ENCODE measurements at places on chromosomes 7 and 10.

DNA sequence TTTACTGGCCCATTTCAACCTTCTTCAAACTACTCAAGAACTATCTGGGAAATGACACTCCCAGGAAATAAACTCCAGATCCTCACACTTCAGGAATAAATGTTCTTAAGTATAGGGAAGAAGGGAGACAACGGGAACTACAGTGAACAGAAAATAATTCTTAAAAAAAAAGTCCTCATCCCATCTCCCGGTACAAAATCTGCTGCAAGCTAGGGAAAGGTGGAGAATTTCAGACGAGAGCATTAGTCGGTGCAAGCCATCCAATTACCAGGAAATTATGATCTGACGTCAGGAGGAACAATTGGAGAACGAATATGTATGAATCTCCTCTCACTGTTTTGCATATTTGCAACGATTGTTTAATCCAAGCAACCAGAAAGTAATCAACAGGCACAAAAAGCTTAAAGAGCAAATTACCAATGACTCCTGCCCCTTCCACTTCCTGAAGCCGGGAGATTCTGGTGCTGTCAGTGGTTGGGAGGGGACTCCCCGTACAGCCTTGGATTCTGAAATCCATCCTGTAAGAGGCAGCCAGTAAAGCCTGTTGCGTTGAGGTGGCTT lies 15.1 kb upstream of the GATA3 start:
- no peak for DNase-seq

DNA sequence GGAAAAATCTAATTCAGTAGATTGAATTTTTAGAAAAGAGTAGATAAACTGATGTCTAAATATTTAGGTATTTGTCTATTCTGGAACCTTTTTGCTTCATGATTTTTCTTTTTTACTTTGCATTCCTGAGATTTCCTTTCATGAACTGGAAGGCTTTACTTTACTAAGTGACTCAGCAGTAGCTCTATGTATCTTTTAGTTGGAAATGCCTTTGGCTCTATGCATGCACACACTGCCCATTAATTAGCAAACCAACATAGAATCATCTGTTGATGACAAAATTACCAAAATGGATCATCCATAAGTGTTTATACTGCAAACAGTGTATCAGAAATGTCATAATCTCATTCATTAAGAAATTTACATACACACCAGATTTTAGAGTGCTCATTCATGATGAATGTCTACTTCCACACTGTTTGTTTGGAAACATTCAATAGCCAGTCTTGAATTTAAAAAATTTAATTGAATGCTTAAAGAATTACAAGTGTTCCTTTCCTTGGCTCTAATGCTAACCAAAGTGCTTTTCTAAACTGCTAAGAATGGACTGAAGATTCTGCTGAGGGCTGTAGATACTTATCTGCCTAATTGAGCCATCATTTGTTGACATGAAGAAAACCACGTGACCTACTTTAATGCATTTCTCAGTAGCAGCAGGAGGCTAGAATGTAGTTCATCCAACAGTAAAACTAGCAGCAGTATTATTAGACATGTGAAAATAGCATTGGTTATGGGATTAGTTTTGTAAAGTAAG lies 282.0 kb downstream of the ADK start:
- no peak for DNase-seq

DNA sequence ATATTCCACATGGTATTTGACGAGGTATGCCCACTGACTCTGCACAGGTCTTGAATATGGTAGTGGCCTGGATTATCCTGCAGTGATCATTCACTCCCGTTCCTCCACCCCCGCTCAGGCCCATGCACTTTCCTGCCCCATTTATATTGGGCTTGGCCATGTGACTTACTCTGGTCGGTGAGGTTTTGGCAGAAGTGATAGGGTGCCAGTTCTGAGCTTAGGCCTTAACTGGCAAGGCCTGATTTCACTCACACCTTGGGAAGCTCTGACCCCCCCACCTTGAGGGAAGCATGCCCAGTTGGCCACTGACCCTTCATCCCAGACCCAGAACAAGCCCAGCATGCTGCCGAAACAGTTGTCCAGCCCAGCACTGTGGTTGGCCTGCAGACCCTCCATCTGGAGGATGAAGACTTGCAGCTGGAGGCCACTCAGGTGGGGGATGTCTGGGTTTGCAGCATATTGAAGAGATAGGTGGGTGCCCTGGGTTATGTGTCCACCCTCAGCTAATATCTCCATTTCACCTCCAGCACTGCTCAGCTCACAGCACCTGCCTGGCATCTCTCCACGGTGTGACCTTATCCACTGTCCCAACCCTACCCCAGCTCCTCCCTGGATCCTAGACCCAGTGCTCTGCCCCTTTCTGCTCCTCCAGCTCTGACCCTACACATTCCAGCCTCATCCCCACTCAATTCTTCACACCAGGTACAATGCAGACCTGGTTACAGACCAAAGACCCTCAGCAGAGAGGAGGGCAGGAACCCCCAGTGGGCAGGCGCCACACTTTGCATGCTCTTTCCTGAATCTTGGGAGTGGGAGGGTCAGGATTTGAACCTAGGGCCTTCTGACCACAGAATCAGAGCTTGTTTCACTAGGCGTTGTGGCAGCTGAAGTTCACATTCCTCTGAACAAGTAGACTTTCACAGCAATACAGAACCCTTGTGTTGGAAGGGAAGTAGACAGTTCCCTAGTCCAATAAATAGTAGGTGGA lies 138.1 kb upstream of the CHST15 start:
- no peak for DNase-seq

- DNase-seq: no peak
These were observed 41.3 kb downstream of the RBM33 start for GRCh38 chr7:155685791-155686160.

DNA sequence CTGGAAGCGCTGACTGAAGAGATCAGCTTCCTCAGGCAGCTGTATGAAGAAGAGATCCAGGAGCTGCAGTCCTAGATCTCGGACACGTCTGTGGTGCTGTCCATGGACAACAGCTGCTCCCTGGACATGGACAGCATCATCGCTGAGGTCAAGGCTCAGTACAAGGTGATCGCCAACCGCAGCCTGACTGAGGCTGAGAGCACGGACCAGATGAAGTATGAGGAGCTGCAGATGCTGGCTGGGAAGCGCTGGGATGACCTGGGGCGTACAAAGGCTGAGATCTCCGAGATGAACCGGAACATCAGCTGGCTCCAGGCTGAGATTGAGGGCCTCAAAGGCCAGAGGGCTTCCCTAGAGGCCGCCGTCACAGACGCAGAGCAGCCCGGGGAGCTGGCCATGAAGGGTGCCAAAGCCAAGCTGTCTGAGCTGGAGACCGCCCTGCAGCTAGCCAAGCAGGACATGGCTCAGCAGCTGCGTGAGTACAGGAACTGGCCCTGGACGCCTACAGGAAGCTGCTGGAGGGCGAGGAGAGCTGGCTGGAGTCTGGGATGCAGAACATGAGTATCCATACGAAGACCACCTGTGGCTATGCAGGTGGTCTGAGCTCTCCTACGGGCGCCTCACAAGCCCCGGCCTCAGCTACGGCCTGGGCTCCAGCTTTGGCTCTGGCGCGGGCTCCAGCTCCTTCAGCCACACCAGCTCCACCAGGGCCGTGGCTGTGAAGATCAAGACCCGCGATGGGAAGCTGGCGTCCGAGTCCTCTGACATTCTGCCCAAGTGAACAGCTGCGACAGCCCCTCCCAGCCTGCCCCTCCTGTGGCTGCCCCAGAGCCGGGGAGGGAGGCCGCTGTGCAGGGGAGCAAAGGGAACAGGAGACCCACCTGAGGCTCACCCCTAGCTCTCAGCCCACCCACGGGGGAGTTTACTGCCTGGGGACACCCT lies 24.9 kb upstream of the AMPH start:
- no peak for DNase-seq

All from esophagus squamous epithelium (tissue), 5 donors.